Panc1 (cell line): ENCODE measurements at places on chromosomes 1 and 21.

GRCh38 chr1:22767852-22768251 is 57.2 kb downstream of the EPHB2 start:
- no peak for DNase-seq

GRCh38 chr1:105641407-105641806 is 1415.1 kb upstream of the PRMT6 start:
- no peak for DNase-seq

DNA sequence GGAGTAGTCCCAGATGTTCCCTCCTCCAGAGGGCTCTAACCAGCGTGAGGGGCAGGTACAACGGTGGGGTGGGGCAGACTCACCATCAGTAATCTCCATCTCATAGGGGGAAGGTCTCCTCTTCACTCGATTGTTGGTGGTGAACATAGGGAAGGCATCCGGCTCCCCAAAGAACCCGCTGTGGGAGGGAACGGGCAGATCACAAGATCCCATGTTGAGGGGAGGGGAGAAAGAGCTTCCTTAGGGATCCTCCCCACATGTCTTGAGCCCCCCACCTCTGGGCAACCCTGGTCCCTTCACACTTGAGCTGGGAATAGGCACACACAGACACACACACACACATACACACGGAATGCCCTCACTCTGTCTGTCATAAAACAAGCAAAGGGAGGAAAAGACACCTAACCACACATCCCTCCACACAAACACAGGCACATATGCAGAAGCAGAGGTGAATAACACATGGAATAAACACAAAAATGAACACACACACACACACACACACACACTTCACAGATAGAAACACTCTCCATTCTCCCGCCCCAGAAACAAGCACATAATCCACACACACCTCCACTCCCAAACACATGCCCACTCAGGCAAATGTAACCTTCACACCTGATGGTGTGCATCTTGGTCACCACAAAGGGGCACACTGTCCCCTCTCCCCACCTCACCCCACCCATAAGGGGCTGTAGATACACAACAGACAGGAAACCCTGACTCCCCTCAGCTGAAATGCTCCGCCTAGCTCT is 7.9 kb downstream of the TAL1 start:
- no peak for DNase-seq

- no peak for DNase-seq
These were observed 352.5 kb upstream of the KAZN start for GRCh38 chr1:14245954-14246353.
